Hepatic stellate cell (primary cell): ENCODE measurements at places on chromosomes 5 and 9.

GRCh38 chr9:94808926-94809700 lies 82.6 kb downstream of the AOPEP start:
- no peak for DNase-seq

GRCh38 chr5:32712481-32713360 lies 1.6 kb downstream of the NPR3 start:
- DNase-seq, result no peak

DNA sequence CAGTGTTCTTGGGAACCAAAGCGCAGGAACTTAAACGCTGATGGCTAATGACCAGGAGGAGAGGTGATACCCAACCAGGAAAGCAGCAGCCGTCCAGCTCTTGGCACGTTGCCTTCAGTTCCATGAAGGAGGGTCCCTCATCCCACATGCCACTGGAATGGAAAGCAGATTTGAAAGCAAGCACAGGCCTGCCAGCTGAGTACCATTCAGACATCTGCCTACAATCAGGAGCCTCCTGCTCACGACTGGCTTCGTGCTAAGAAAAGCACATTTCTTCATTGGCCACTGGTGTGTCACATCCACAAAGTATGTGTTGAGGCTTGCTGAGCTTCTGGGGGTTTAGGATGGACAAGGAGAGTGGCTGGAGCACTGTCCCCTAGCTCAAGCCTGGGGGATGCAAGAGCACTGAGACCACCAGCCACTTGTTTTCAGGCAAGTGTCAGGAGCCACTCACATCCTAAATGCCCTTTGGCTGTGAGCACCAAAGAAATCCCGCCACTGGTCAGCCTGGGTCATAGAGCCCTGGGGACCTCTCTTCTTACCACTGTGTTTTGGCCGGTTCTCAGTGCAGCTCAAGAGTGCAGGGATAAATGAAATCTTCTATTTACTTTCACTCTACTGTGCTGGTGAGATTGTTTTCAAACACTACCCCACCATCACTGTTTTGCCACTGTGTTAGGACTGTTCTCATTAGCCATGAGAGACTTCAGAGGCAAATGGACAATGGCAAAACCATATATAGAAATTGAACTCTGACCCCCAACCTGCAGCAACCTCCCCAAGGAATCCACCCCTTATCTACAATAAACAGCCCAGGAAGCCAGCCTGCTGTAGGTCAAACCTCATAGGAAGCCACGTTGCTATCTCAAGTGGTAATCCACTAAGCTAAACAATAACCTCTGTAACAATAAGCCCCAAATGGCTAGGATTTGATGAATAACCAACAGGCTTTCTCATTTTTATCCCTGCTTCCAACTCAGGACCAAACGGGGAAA lies 58.3 kb downstream of the MTX3 start:
- no peak for DNase-seq

DNA sequence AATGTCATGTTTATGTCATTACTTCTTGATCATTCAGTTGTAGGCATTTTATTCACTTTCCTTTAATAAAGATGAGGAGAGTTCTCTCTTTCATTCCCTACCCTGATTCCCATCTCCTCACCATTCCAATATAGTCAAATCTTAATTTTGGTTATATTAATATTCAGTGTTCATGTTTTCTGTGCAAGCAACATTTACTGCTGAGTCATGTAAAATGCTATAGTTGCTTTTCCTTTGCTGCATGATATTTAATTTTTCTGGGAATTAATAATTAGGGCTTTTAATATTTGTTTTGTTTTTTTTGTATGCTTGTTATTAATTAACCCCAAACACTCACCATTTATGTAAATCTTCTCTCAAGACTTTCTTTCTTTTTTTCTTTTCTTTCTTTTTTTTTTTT lies 18.5 kb downstream of the POU4F3 start:
- no peak for DNase-seq

- no peak for DNase-seq
Measured at GRCh38 chr9:6152788-6153187, 62.8 kb upstream of the IL33 start.

- peak; percentile 60 for DNase-seq
Measured at GRCh38 chr9:121271368-121272341, 3.7 kb downstream of the GSN start.

GRCh38 chr9:110951805-110952539 lies 86.3 kb downstream of the LPAR1 start:
- DNase-seq, result no peak

- peak; percentile 23 for DNase-seq
Measured at GRCh38 chr5:18281947-18282581, 647.8 kb downstream of the TAF11L14 start.

DNA sequence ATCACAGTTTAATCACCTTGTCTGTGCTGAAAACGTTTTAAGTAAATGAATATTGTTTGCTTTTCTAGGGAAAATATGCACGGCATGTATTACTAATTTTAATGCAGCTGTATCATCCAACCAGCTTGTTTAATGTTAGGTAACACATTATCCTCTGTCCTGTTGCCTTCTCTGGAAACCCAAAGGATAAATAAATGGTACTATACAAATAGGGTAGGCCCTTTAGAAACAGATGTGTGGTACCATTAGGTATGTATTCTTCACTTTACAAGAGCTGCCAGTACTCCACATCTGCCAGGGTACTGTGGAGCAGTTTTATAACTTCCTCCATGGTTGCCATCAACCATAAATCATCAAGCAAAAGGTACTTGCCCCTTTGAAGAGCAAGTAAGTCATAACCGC lies 42.9 kb downstream of the FAF2 start:
- DNase-seq, result no peak

- no peak for DNase-seq
Measured at GRCh38 chr9:81976351-81976750, 12.2 kb upstream of the SPATA31D1 start.

DNA sequence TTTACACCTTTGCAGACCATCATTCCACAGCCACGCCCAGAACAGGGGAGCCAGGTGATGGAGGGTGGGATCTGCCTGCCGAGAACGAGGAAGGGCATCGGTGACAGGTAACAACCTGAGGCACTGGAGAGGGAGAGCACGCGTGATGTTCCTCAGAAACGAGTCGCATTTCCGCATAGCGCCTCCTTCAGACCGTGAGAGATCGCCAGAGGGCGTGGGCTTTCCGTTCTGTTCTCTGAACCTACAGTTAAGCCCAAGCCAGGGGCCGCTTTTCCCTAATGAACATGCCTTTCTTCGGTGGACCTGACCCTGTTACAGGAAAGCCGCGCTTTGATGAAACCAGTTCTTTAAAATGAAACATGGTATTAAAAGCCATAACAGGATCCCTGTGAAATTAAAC lies 17.1 kb upstream of the ADAMTS2 start:
- no peak for DNase-seq

GRCh38 chr5:168260353-168261226 lies 30.9 kb upstream of the WWC1 start:
- no peak for DNase-seq

DNA sequence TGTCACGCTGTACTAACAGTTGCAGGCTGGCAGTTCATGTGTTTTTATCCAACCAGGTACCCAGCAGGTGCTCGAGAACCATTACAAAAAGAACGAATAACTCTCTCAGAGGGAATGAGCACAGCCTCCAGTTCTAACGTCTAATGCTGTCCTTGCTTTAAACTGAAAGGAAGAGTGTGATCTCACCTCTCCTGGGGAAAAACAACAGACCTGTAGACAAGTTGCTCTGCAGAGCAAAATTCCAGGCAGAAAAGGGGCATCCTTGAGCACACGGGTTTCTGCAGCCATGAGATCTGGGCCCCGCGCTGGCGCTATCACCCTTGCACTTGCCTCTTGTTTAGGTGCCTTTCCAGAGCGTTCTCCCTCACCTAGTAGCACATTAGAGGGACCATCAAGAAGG lies 92.5 kb upstream of the DNAH5 start:
- no peak for DNase-seq

DNA sequence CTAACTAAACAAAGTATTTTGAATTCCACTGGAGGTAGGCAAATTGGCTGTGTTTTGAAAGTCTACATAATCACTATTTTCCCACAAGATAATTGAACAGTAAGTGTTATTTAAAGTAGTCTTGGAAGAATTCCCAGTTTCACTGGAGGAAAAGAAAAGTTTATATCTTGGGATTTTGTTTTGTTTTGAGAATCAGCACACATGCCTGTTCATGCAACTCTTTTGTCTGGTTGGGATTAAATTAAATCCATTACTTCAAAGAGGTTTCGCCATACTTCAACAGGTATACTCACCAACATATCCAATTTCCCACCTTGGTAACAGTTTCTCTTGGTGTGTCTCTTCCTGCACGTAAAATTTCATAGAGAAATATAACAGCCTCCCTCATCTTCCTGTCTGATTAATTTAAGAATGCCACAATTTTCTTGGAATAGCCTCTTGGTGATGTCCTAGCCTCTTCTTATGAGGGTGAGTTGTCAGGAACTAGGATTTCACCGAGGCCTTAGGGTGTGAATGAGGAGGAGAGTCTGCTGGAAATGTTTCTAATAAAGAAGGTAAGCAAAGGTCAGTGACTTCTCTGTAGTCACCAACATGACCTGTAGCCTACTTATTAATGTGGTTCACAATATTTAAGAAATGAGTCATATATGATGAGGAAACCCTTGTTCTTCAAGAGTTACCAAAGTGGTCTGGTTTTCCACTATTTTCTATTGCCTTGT lies 48.1 kb downstream of the ITGA2 start:
- DNase-seq, result peak; percentile 11

GRCh38 chr9:129746092-129746777 lies 6.6 kb downstream of the PTGES start:
- no peak for DNase-seq

GRCh38 chr9:76087976-76088375 lies 197.5 kb downstream of the PCSK5 start:
- no peak for DNase-seq

- DNase-seq, result no peak
Measured at GRCh38 chr5:179154991-179155955, 95.1 kb downstream of the ZNF354C start.

DNA sequence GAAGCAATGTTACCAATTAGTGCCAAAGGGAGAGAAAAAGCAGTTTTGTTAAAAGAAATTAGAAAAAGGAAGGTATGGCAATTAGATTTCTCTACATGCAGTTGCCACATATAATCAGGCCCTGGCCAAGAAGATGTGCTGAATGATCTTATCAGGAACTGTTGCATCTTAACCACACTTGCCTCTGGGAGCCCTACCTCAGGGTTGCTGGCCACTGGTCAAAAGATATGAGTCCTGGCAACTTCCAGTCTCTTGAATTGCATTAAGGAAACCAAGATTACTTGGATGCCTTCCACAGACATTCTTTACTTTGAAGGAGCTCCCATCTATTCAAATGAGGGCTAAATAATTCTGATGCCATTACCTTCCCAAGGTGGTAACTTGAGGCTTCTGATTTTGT lies 60.4 kb downstream of the TNC start:
- DNase-seq, result no peak

DNA sequence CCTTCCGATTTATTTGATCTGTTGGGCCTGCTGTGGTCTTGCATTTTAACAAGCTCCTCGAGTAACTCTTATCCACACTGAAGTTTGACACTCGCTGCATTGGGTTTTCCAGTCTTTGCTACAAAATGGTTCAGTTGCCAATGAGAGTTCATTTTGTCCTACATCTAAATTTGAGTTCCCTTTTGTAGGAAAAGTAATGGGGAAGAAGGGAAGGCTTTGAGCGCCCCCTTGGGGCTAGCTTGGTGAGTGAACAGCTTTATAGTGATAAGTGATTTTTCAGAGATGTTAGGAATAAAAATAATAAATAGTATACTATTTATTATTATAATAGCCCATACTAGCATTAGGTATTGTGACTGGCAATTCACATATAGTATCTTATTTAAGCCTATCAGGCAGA lies 89.9 kb upstream of the GNAQ start:
- DNase-seq, result no peak

DNA sequence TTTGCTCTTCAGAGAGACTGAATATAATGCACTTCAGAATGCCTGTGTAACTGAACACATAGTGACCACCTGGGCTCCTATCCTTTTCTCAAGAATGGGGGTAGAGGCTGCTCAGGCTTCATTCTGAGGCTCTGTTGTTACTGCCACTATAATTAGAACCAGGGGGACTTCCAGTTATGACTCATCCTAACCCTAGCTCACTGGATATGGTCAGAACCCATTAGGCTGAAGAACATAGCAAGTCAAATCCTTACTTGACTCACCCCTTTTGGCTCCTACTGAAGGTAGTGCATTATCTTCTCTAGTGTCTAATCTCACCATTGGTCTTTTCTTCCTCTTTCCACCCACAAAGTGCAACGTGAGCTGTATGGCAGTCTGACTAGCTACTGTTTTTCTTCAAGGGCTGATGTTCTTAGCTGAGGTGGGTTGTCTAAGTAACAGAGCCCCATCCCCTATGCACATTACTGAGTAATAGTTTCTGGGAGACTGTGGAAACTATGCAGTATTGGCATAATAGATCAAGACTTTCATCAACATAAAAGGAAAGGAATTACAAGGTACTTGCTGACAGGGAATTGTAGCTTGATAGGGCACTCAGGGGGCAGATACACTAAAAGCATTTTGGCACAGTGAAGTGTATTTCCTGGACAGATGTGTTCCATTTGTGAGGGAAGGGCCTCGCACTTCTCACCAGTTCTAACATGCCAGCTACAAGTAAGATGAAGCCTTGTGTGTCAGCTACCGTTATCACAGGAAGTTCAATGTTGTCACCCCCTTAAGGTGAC lies 431.0 kb upstream of the MEF2C start:
- DNase-seq, result peak; percentile 19

GRCh38 chr9:136092741-136093140 lies 2.3 kb downstream of the NACC2 start:
- no peak for DNase-seq

DNA sequence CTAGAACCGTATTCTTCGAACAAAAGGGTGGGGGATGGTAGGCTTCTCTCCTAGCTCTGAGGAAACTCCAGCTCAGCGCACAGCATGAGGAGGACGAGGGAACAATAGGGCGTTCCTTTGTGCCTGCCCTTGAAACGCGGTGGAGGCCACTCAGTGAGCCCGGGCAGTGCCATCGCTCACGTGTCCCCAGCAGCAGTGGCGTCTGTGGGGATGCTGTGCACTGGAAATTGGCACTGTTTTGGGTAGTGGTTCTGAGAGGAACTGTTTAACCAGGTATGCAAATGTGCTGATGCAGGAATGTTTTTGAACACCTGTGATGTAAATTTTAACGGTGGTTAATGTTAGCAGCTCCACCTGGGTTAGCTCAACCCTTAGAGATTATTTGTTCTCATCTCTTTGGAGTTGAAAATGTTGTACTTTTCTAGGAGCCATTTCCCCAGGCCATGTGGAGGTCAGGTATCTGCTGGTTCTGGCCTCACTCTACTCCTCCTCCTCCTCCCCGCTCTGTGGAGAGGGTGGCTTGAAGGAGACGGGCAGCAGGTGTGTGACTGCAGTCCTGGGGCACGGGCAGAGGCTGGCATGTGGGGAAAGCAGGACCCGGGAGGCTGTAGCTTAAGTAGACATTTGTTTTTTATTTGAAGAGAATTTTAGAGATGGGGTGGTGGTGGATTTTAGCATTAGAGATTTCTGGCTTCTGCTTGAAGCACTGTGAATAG lies 48.3 kb downstream of the EHMT1 start:
- DNase-seq, result no peak

GRCh38 chr5:52638732-52639131 lies 149.0 kb upstream of the ITGA1 start:
- no peak for DNase-seq

DNA sequence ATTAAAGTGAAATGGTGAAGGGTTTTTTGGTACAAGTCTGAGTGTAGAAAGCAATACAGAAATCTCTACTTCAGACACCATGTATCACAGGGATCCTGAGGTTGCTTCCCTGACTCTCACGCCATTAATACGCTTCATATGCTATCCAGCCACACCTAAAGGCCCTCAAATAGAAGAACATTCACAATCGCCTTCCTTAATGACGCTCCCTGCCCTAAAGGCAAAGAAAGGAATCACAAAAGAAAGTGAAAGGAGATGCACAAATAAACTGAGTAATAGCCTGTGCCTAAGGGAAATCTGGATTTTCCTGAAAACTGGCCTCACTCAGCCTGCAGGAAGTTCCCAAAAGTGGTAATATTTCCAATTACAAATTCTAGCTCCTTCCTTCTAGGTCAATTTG lies 1002.7 kb upstream of the DMAC1 start:
- DNase-seq, result no peak
